ENCODE measurements at places on chromosomes 13 and 19. TPM values are rescaled to one million over a fixed set of nuclear protein-coding genes. Genes with fewer than 3 reads are reported as not detected.

The TRIM28 gene
- 233 TPM for total RNA-seq

The CYP2A6 gene
- total RNA-seq: 0.23 TPM

The FCER2 gene
- 0.46 TPM for total RNA-seq

The CD70 gene
- not detected for total RNA-seq

The AP1M2 gene
- total RNA-seq: 2.1 TPM

All from diencephalon (tissue), 1 donor.